ENCODE measurements at places on chromosomes 16 and 17. TPM values are rescaled to one million over a fixed set of nuclear protein-coding genes. Genes with fewer than 3 reads are reported as not detected.

IRX5 gene
- not detected for total RNA-seq

CCL7 gene
- 1.7 TPM for total RNA-seq

TEX19 gene
- not detected for total RNA-seq

FBXW10 gene
- total RNA-seq, result not detected

TANGO6 gene
- 21.8 TPM for total RNA-seq

CAVIN1 gene
- total RNA-seq, result 703 TPM

CPHXL2 gene
- not detected for total RNA-seq
